A172 (cell line): ENCODE measurements at places on chromosomes 7 and 10. TPM values are rescaled to one million over a fixed set of nuclear protein-coding genes. Genes with fewer than 3 reads are reported as not detected.

Gene SLC26A4
- total RNA-seq = 0.02 TPM in 1 of 2 replicates, not detected in the other

Gene CFAP58
- 0.74 and 0.83 TPM in 2 replicates for total RNA-seq

Gene PGAM2
- not detected in 2 replicates for total RNA-seq

Gene RELN
- total RNA-seq = 0.02 TPM in 1 of 2 replicates, not detected in the other
